Hematopoietic multipotent progenitor cell (in vitro differentiated cells): ENCODE measurements at places on chromosomes 7 and 10.

- DNase-seq, result no peak
Measured at GRCh38 chr7:112439476-112439875, 10.8 kb upstream of the IFRD1 start.

GRCh38 chr7:83248000-83248399 is 85.3 kb upstream of the PCLO start:
- DNase-seq, result no peak

DNA sequence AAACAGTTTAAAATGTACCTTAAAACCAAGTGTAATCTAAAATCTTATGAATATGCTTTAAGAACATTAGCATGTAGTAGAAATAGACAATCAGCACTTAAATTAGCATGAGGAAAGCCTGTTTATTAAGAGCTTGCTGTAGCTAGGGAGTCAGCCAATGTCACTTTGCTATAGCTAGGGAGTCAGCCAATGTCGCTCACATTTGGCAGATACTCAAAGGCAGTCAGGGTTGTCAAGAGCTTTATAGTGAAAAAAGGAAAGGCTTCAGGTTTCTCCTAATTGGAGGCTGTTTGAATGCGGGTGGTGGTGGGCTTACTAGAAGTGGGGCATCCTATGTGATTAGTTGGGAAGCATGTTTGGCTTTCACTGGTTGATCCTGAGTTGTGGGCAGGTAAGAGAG is 226.2 kb upstream of the DGKB start:
- DNase-seq, result no peak

- DNase-seq, result no peak
Measured at GRCh38 chr7:6172224-6172909, 100.1 kb downstream of the CYTH3 start.

GRCh38 chr7:19900118-19900517 is 126.7 kb upstream of the TMEM196 start:
- no peak for DNase-seq

GRCh38 chr7:144738708-144739314 is 97.0 kb downstream of the TPK1 start:
- DNase-seq, result peak; percentile 5

- peak; percentile 46 for DNase-seq
Measured at GRCh38 chr10:3887885-3888476, 103.0 kb upstream of the KLF6 start.

- no peak for DNase-seq
Measured at GRCh38 chr10:35462491-35462934, 126.2 kb downstream of the CCNY start.

DNA sequence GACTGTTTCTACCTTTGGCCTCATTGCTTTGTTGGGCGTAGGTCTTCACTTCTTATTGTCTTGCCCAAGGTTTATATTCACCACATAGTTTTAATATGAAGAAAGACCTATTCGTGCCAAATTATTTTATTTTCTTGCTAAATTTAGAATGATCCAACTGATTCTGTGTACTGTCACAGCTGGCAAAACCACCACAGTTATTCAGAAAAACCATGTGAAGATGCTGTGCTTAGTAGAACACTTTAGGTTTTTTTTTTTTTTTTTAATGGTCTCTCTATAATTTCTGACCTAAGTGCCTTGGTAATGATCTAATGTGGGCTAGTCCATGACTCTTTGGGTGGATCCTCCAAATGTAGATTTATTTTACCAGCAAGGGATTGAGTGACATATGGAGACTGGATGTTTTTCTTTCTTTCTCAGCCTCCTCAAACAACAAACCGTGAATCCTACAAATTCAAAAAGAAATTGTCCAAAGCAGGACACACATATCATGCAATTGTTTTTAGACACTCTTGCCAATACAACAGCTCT is 243.8 kb downstream of the DYNC1I1 start:
- no peak for DNase-seq

- DNase-seq, result peak; percentile 1
Measured at GRCh38 chr10:118047157-118047719, 497 bp upstream of the RAB11FIP2 start.
